ENCODE measurements at places on chromosomes 16 and 17.

- DNase-seq: peak; percentile 41
These were observed 22.3 kb upstream of the SMPD3 start for GRCh38 chr16:68470461-68471150.

GRCh38 chr17:57045868-57046704 lies 39.0 kb upstream of the AKAP1 start:
- DNase-seq: peak; percentile 4

- no peak for DNase-seq
These were observed 202.9 kb downstream of the RAB11FIP4 start for GRCh38 chr17:31594416-31594815.

DNA sequence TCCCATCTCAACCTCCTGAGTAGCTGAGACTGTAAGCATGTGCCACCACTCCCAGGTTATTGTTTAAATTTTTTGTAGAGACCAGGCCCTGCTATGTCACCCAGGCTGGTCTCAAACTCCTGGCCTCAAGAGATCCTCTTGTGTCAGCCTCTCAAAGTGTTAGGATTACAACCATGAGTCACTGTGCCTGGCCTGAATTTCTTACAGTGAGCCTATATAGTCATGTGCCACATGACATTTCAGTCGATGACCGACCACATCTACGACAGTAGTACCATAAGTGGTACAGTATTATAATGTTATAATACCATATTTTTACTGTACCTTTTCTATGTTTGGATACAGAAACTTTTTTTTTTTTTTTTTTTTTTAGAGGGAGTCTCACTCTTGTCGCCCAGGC lies 195.3 kb downstream of the STX8 start:
- DNase-seq: no peak

GRCh38 chr16:4679850-4680636 lies 13.3 kb upstream of the NUDT16L1 start:
- DNase-seq: peak; percentile 12

DNA sequence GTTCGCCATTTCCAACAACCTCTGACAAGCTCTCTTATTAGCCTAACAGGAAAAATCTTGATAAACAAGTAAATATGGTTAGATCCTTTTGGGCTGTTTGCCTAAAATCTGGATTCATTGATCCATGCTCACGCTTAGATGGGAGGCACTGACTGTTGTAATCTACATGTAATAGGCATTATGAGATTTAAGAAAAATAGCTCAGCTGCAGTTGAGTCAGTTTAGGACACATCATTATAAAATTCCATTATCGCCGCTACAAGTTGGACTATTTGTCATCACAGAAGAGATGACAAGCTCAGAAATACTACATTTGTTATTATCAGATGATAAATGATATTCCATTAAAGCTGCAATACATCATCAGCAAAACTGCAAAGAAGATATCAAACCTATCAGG lies 524.0 kb downstream of the TOX3 start:
- no peak for DNase-seq

GRCh38 chr17:82143333-82143732 lies 45.3 kb upstream of the FASN start:
- no peak for DNase-seq

DNA sequence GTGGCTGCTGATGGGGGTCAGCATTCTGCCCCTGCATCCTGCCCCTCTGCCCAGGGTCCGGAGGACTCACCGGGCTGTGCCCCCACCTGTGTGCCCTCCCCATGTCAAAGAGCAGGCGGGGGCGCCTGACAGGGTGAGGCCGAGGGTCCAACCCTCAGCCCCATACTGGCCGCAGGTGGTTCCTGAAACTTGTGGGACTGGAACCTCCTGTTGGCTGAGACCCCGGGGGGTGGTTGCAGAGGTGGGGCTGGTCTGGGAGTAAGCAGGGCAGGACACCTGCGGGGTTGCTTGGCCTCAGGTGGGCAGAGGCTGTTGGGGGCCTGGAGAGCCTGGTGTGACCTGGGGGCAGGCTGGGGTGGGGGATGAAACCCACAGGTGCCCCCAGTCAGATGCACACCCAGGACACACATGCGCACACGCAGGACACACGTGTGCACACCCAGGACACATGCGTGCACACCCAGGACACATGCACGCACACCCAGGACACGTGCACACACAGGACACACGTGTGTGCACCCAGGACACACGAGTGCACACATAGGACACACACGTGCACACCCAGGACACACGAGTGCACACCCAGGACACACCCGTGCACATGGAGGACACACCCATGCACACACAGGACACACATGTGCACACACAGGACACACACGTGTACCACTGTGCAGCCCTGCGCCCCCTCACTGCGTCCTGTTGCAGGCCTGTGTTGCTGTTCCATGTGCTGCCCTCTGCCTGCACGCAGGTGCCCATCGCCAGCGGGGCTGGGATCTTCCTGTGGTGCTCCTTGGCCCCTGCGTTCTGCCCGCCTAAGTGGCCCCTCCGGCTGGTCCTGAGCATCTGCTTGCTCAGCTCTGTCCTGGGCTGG lies 31.4 kb downstream of the SOX8 start:
- no peak for DNase-seq

- no peak for DNase-seq
These were observed 30.3 kb downstream of the CHD9NB start for GRCh38 chr16:53022374-53022773.
